NCI-H2107 (cell line): ENCODE measurements at places on chromosomes 11 and 22.

GRCh38 chr11:127061947-127062346 is 61.4 kb upstream of the KIRREL3 start:
- no peak for DNase-seq

GRCh38 chr11:85663080-85663752 is 1.7 kb downstream of the CREBZF start:
- no peak for DNase-seq

DNA sequence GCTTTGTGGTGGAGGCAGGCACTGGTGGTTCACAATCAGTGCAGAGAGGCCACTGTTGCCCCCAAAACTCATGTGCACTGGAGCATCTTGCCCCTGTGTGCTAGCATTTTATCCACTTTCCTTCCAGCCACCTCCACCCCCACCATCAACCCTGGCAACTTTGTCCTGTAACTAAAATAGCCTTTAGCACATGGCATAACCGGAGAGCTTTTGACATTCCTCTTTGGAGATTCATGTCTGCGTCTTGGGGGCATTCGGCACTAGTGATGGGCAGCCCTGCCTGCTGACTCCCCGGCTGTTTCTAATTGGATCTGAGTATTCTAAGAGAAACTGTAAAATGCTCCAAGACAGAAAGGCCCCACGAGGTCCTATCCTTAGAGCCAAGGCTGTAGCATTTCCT is 15.8 kb downstream of the SHISA8 start:
- DNase-seq, result no peak

DNA sequence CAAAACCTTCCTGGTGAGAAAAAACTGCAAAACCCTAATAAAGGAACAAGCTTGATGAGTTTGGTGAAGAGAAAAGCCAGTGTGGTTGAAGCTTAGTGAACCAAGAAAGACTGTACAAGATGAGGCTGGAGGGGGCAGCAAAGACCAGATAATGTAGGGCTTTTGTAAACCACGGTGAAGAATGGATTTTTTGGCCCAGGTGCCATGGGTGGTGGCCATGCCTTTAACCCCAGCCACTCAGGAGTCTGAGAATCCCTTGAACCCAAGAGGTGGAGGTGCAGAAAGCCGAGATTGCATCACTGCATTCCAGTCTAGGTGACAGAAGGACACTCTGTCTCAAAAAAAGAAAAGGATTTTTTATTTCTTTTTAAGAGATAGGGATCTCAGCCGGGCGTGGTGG is 5.0 kb upstream of the ZDHHC5 start:
- DNase-seq, result no peak

GRCh38 chr11:16891964-16892363 is 122.2 kb downstream of the PLEKHA7 start:
- DNase-seq, result no peak

DNA sequence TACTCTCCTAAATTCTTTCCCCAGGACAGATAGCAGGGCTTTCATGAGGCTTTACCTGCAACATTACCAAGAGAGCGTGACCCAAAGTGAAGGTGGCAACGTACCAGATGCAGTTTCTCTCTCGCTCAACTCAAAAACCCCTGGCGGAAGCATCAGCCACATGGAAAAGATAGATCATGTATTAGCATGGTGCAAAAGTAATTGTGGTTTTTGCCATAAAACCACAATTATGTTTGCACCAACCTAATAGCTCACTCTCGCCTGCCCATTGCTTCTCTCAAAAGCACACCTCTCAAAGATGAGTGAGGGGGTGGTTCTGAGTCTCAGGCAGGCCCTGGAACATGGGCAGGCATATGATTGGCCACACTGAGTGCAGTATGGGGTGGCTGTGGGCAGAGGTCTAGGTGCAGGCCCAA is 7.0 kb downstream of the MS4A6A start:
- DNase-seq, result no peak

- DNase-seq, result no peak
Observed at GRCh38 chr22:17896586-17896985, 122.3 kb upstream of the BID start.

DNA sequence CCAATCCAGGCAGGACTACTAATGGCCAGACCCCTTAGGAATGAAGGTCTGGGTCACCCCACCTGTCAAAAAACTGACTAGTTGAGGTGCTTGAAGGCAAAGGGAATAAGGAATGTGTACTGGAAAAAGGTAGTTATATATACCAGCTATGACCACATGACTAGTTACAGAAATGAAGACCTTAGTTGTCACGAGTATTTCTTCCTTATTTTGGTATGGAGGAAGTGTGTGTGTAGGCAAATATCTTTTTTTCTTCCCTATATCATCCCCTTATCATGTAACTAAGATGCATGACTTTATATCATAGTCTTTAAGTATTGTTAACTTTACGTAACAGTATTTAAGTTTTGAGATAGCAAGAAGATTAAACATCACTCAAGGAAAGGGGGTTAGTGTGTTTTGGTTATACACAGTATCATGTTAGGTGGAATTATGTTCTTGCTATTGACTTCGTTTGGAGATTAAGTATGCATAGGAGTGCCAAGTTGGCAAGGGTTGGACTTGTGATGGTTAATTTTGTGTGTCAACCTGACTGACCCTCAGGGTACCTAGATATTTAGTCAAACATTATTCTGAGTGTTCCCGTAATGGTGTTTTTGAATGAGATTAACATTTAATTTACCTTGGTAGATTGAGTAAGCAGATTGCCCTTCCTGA is 38.2 kb upstream of the NARS2 start:
- no peak for DNase-seq

DNA sequence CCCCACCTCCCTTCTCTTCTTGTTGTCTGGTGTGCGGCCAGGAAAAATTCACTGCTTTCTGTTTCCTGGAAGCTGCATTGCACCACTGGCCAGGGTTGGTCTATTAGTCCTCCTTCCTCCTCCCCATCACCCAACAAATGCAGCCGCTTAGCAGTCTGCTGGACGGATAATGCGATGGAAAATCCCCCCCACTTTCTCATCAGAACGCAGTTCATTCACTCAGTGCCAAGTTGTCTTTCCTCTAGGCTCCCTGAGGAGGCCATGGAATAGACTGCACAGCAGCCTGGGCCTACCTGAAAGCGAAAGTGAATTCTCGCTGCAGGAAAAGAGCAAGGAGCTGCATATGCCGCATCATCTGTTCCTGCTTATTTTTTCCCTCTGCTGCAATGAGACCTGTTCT is 513.6 kb downstream of the METTL15 start:
- DNase-seq, result no peak

DNA sequence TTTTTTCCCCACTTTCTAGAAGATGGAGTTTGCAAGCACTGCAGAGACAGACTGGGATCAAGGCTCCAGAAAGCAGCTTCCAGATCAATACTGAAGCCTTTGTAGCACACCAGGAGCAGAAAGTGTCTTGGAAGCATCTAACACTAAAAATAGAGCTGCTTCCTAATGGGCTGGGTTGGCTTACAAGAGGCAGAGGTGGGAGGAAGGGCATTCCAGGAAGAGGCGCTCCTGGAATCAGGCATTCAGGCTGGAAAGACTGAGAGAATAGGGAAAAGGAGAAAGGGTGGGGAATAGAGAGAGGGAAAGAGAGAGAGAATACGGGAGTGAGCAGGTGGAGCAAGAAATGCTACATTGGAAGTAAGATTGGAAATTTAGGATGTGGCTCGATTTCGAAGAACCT is 395.9 kb downstream of the OPCML start:
- DNase-seq, result no peak

- no peak for DNase-seq
Observed at GRCh38 chr11:26891501-26891900, 102.4 kb upstream of the FIBIN start.

GRCh38 chr22:21726650-21727049 is 8.9 kb downstream of the YPEL1 start:
- DNase-seq, result peak; percentile 5

- no peak for DNase-seq
Observed at GRCh38 chr22:21693999-21694341, 28.2 kb downstream of the PPIL2 start.

DNA sequence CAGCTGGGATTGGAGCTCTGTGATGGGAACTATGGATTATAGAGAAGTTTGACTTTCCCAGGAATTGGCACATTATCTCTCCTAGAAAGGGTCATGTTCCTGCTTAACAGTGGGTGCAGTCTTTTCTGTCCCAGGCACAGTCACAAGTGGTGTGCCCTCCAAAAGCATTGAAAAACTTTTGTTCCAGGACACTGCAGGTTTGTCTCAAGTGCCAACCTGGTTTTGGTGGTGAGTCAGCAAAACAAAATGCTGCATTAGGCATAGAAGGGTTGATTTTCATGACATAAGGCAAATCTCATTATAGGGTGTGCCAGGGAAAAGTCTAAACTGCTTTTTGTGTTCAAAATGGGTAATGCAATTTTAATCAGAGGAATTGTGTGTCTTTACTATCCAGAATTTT is 4.9 kb downstream of the HTATIP2 start:
- no peak for DNase-seq
